ENCODE measurements at places on chromosomes 12 and 14.

DNA sequence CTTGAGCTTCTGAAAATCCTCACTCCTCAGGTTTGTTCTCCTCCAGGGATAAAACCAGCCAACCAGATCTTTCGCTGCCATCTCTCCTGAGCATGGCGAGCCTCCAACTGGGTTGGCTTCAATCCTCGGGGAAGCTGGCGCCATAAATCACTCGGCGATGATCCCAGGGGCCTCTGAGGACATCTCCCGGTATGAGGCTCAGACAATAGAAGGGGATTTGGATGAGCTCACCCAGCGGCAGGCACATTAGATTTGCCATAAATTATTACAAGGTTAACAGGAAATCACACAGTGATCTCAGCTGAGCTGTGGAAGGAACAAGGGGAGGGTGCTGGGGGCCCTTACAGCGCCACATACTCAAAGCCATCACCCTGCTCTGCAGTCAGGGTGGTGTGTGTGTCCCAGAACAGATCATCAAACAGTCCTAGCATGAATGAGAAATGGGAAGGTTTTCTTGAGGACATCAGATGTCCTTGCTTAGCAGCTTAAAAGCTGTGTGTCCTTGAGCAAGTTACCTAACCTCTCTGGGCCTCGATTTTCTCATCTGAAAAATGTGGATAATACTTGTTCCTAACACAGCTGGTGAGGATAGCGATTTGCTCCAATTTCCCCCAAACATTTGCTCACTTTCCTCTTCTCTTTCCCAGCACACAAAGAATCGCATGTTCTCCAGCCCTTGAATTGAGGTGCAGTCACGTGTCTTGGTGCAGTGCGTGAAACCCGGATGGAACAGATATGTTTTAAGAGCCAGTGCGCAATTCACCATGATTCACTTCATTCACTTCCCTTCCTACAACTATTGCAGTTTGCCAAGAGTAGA lies 142.8 kb downstream of the SCARB1 start:
- DNase-seq = no peak

GRCh38 chr12:92603741-92604432 lies 98.9 kb upstream of the PLEKHG7 start:
- no peak for DNase-seq

DNA sequence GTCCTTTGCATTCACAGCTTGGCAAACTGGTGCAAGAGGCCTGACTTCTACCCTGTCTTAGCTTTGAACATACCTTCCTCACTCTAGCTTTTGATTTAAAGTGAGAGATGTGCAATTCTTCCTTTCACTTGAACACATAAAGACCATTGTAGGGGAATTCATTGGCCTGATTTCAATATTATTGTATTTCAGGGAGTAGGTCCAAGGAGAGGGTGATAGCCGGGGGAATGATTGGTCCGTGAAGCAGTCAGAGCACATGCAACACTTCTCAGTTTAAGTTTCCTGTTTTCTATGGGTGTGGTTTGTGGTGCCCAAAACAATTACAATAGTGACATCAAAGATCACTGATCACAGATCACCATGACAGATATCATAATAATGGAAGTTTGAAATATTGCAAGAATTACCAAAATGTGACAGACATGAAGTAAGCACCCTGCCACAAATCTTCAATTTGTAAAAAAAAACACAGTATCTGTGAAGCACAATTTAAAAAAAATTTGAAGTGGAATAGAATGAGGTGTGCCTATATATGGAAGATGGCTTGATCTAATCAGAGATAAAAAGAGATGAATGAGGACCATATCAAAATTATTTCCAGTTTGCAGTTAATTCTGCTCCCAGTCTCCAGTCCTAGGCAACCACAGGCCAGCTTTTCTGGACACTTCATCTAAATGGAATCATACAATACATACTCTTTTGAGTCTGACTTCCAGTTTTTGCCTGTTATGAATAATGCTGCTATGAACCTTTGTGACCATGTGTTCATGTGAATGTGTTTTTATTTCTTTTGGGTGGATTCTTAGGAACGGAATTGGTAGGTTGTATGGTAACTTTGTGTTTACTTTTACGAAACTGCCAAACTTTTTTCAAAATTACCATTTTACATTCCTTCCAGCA lies 23.2 kb downstream of the BORCS5 start:
- no peak for DNase-seq

GRCh38 chr12:98725476-98726247 lies 80.6 kb downstream of the APAF1 start:
- DNase-seq = no peak

DNA sequence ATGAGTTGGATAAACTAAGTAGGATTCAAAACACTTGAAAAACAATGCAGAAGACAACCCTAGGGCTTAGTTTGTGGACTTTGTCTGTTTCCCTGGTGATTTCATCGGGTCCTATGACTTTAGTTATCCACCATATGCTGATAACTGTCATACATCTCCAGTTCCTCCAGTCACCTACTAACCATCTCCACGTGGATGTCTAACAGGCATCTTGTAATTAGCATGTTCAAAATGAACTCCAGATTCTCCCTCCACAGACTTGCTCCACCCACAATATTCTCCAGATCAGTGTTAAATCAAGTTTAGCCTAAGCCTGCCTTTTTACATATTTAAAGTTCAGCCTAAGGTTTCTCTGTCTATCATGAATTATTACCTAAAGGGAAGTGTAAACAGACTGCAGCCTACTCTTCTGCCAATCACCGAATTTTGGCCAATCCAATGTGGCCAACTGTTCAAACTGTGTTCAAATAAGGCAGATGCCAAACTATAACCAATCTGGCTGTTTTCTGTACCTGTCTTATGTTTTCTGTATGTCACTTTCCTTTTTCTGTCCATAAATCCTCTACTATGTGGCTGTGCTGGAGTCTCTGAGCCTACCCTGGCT lies 87.1 kb downstream of the PAX9 start:
- DNase-seq = no peak

- DNase-seq = no peak
Measured at GRCh38 chr12:5718680-5719079, 226.4 kb downstream of the ANO2 start.

All from stimulated activated CD8-positive, alpha-beta memory T cell treated with anti-CD3 and anti-CD28 coated beads, Interleukin-7, amount 100 ng/mL, for 24 hours (primary cell).